Body of pancreas (tissue), 4 donors: ENCODE measurements at places on chromosomes 16 and 17. TPM values are rescaled to one million over a fixed set of nuclear protein-coding genes. Genes with fewer than 3 reads are reported as not detected.
A peak's percentile ranks its signal among the peaks of the same experiment; 100 is the strongest.

WFIKKN1 gene
- 5.6 TPM for total RNA-seq

CCL3 gene
- total RNA-seq, result not detected

FCSK gene
- total RNA-seq, result 15.0 TPM

KRT20 gene
- total RNA-seq, result not detected

ZNF594 gene
- total RNA-seq, result 4.4 TPM

CA5A gene
- not detected for total RNA-seq

TSNAXIP1 gene
- not detected for total RNA-seq

SLC46A1 gene
- 17.6 TPM for total RNA-seq

DNA sequence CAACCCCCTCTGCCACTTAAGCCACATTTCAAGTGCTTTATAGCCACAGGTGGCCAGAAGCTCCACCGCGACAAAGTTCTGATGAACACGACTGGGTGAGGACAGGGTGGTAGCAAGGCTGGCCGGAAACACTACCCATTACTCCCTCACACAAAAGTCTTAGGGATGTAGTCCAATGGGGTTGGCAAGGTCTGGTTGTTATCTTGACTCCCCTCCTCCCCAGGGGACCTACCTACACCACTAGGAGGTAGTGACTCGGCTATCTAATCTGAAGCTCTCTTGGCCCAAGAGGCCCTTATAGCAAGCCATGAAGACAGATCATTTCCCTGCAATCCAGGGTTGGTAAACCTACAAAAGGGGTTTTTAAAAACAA, 8.4 kb downstream of the LITAFD start:
- DNase-seq, result no peak
- H3K4me3 ChIP-seq, result no peak overlapping the region
- H3K27ac ChIP-seq, result no peak overlapping the region
- H3K36me3 ChIP-seq, result peaks cover 26% of the 10 kb centered on the region
- no peaks in the 10 kb centered on the region for H3K27me3 ChIP-seq
- peaks cover 13% of the 10 kb centered on the region for H3K4me1 ChIP-seq

- no peak overlapping the region for H3K4me3 ChIP-seq
- H3K27ac ChIP-seq, result no peak overlapping the region
- peaks cover 5% of the 10 kb centered on the region for H3K4me1 ChIP-seq
- H3K36me3 ChIP-seq, result no peaks in the 10 kb centered on the region
- H3K27me3 ChIP-seq, result no peaks in the 10 kb centered on the region
Measured at GRCh38 chr17:80270104-80270503, 9.5 kb downstream of the RNF213 start.

- no peaks in the 10 kb centered on the region for H3K4me1 ChIP-seq
- H3K36me3 ChIP-seq, result no peaks in the 10 kb centered on the region
- H3K27me3 ChIP-seq, result no peaks in the 10 kb centered on the region
- H3K27ac ChIP-seq, result no peak overlapping the region
Measured at GRCh38 chr16:52725043-52725442, 178.1 kb upstream of the TOX3 start.

DNA sequence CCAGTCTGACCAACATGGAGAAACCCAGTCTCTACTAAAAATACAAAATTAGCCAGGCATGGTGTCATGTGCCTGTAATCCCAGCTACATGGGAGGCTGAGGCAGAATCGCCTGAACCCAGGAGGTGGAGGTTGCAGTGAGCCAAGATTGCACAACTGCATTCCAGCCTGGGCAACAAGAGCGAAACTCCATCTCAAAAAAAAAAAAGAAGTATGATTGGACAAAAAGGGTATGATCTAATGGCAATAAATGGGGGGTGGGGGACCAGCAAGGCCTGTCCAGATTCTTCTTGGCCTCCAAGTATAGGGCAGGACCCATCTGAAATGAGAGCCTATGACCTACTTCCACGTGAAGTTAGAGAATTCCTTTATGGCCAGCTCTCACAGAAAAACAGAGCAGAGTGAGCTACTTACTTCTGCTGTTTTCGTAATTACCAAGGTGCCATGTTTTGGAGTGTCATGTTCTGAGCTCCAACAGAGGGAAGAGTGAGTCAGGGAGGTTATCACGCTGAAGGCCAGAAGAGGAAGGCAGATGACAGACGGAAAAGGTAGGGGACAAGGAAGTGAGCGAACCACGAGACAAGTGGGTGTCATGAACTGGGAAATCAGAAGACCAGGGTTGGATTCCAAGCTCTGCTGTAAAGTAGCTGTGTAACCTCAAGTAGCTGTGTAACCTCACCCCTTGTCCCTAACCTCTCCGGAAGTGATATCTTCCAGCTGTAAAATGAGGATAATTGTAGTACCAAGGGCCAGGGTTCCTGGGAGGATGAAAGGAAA, 3.6 kb upstream of the ZMYND15 start:
- DNase-seq, result peak; percentile 75
- H3K4me3 ChIP-seq, result no peak overlapping the region

DNA sequence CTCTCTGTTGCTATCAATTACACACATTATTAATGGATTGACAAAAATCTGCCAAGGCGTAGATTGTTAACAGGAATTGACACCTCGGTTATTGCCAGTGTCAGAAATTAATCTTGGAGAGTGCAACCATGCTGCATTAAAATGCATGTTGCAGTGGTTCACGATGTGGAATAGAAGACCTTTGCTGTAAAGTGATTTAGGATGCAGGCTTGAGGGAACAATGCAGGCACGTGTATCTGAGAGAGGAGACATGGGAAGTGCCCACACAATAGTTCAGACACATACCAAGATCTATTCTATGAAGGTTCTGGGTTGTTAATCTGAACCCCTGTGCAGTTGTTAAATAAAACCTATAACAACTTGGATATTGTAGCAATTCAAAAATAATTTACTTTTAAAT, 1032.8 kb upstream of the CDH8 start:
- H3K4me3 ChIP-seq, result no peak overlapping the region
- no peak overlapping the region for H3K27ac ChIP-seq
- no peaks in the 10 kb centered on the region for H3K36me3 ChIP-seq
- H3K4me1 ChIP-seq, result no peaks in the 10 kb centered on the region

DNA sequence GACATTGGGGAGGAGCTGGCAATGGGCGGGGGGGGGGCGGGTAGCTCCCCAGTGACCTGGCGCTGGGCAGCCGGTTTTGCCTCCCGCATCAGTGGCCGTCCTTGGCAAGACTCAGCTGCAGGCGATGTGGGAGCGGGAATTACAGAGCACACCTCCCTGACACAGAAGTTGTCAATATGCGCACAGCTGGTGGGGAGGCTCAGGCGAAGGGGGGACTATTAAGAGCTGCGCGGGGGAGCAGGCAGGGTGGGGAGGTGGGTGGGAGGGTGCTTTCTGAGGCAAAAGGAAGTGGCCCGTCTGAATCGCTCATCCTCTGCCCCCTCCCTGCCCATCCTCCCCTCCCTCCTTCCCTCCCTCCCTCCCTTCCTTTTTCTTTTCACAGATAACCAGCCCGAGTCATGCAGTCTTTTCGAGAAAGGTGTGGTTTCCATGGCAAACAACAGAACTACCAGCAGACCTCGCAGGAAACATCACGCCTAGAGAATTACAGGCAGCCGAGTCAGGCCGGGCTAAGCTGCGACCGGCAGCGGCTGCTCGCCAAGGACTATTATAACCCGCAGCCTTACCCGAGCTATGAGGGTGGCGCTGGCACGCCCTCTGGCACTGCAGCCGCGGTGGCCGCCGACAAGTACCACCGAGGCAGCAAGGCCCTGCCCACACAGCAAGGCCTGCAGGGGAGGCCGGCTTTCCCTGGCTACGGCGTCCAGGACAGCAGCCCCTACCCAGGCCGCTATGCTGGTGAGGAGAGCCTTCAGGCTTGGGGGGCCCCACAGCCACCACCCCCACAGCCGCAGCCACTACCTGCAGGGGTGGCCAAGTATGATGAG, 44.0 kb downstream of the SREBF1 start:
- H3K4me3 ChIP-seq, result no peak overlapping the region
- peaks cover 19% of the 10 kb centered on the region for H3K4me1 ChIP-seq
- H3K27ac ChIP-seq, result peak overlapping the region; percentile 49
- no peaks in the 10 kb centered on the region for H3K27me3 ChIP-seq
- H3K36me3 ChIP-seq, result no peaks in the 10 kb centered on the region

DNA sequence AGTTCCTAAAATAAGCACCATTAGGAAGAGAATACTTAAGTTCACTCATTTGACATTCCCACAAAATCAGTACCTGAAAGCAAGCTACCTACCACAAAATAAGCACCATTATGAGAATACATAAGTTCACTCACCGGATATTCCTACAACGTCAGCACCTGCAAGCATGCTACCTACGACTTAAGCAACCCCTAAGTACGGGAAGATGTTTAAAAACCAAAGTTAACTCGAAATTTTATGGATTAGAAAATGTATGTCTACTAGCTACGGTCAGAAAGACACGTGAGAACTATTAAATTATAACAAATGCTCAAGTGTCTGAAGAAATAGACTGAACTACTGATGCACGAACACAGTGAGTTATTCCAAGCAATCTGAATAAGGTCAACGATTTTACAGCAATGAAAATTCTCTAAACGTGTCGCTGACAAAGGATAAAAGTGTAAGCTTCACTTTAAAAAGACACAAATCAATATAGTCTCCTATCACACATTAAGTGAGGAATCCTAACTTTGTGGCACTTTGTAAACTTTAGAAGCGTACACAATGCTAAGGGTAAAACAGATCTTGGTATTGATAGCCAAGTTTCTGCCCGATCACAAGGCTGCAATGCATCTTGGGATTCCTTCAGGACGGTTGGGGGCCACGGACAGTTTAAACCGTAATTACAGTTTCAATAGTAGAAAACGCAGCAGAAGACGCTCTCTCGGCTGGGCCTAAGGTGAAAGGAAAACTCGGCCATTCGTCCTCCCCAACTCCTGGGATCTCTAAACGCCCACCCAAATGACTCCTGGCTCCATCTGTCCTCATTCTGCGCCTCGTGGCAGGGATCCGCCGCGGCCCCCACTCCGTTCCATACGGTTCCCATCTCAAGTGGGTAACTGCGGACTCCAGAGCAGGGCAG, 1.3 kb downstream of the GSPT1 start:
- peak; percentile 27 for DNase-seq
- peak overlapping the region; percentile 88 for H3K4me3 ChIP-seq
- no peaks in the 10 kb centered on the region for H3K27me3 ChIP-seq
- H3K27ac ChIP-seq, result peak overlapping the region; percentile 87
- peaks cover 59% of the 10 kb centered on the region for H3K4me1 ChIP-seq

DNA sequence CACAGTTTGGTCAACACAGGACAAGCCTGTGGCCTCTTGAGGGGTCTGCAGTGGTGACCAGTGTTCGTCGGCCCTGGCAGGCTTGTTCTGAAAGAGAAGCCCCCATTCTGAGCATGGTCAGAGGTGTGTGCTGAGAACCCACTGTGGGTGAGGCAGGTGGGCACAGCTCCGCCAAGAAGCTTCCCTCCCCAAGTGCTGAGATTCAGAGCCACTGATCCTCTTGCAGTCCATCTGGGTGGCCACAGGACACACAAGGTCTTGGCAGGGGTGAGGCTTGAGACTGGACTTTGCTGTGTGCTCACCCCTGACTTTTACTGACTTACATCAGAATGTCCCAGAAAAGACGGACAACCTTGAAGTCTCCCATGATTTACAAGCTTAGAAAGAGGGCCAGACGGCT, 18.7 kb downstream of the MPRIP start:
- no peaks in the 10 kb centered on the region for H3K27me3 ChIP-seq
- peaks cover 70% of the 10 kb centered on the region for H3K4me1 ChIP-seq
- no peak for DNase-seq
- H3K36me3 ChIP-seq, result no peaks in the 10 kb centered on the region

DNA sequence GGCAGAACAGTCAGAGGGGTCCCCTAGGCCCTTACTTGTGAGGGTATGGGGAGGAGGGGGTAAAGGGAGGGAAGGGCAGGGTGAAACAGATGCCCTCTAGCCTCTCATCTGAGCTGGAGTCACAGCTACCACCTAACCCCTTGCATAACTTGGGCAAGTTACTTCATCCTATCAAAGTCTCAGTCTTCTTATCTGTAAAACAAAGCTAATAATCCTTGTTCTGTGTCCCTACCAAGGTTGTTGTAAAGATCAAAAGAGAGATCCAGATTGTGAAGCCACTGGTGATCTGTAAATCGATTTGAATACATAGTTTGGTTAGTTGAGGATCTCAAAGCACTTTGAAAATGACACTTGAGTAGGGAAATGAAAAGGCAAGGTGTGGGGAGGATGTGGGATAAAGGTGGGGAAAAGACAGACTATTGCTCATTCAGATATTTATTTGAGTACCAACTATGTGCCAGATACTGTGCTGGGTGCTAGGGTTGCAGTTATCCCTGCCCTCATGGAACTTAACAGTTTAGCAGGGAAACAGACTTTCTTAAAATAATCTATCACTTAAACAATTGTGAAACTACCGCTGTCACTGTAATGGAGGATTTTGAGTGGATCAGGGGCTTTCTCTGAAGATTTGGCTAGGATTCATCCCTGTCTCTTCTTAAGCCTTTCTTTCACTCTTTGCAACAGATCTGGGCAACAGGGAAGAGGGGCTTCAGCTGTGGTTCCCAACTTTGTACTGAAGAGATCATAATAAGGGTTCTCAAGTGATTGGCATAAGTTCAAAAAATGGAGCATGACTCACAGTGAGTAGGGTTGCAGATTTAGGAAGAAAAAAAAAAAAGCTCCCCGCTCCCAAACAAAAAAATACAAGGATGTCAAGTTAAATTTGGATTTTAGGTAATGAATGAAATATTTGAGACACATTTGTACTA, 3.0 kb downstream of the HEATR9 start:
- no peak for DNase-seq
- H3K4me1 ChIP-seq, result no peaks in the 10 kb centered on the region
- H3K27me3 ChIP-seq, result no peaks in the 10 kb centered on the region
- no peak overlapping the region for H3K4me3 ChIP-seq

DNA sequence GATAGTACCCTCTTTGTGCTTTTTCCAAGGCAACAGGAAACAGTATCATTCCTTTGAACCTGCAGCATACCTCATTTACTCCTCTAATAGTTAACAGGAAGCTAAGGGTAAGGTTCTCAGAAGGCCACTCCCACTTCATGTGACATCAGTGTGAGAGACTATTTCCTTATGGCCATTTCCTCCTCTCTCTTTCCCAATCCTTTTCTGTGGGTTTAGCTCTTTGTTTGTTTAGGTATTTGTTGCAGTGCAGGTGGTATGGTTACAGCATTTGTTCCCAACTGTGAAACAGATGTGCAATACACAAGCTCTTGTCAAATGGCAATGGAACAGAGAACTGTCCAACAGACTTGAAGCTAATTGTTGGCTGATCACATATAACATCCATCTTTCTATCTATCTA, 14.7 kb downstream of the TMC5 start:
- H3K27me3 ChIP-seq, result no peaks in the 10 kb centered on the region
- no peak overlapping the region for H3K27ac ChIP-seq
- peak; percentile 39 for DNase-seq
- no peaks in the 10 kb centered on the region for H3K36me3 ChIP-seq
- no peak overlapping the region for H3K4me3 ChIP-seq

- no peak overlapping the region for H3K27ac ChIP-seq
- no peak overlapping the region for H3K4me3 ChIP-seq
- H3K4me1 ChIP-seq, result no peaks in the 10 kb centered on the region
- DNase-seq, result peak; percentile 36
Measured at GRCh38 chr17:35889818-35890773, 9.9 kb upstream of the CCL5 start.
